ENCODE measurements at places on chromosomes 7 and 10.

DNA sequence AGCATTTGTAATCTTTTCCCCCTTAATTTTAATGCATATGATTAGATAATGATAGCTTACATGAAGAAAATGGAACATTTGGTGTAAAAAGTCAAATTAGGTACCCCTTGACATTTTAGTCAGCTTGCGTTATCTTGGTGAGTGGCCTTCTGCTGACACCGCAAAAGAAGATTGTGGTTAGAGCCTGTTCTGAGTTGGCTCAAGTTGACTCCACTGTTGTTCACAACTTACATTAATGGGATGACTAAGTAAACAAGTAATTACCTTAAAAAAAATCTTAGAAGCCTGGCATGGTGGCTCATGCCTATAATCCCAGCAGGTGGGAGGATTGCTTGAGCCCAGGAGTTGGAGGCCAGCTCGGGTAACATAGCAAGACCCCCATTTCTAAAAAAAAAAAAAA lies 24.2 kb downstream of the TRRAP start:
- DNase-seq, result no peak

GRCh38 chr7:2725178-2726105 lies 37.4 kb downstream of the AMZ1 start:
- no peak for DNase-seq

DNA sequence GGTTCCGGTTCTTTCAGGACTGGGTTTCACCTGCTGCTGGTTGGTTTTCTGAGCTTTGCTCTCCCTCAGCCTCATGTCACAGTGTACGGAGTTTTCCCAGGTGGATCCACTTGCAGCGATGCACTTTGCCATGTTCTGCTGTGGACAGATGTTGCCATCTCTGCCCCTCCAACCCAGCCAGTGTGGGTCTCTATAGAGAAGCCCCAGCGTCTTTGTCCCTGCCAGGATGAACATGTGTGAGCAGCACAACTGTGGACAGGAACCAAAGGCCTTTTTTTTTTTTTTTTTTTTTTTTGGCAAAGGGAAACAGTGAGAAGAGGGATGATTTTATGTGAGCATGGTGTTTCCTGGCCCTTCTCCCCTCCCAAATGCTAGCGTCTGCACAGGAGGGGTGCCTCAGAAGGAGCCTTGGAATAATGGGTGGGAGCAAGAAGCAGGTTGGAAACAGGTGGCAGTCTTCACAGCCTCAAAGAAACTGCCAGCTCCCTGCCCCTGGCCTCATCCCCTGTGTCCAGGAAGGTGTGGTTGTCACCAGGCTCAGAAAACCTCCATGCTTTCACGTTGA lies 106.5 kb downstream of the RPS24 start:
- DNase-seq, result no peak

GRCh38 chr10:133248334-133248715 lies 10.7 kb downstream of the VENTX start:
- no peak for DNase-seq

GRCh38 chr10:26486990-26487850 lies 49.1 kb downstream of the APBB1IP start:
- peak; percentile 78 for DNase-seq

DNA sequence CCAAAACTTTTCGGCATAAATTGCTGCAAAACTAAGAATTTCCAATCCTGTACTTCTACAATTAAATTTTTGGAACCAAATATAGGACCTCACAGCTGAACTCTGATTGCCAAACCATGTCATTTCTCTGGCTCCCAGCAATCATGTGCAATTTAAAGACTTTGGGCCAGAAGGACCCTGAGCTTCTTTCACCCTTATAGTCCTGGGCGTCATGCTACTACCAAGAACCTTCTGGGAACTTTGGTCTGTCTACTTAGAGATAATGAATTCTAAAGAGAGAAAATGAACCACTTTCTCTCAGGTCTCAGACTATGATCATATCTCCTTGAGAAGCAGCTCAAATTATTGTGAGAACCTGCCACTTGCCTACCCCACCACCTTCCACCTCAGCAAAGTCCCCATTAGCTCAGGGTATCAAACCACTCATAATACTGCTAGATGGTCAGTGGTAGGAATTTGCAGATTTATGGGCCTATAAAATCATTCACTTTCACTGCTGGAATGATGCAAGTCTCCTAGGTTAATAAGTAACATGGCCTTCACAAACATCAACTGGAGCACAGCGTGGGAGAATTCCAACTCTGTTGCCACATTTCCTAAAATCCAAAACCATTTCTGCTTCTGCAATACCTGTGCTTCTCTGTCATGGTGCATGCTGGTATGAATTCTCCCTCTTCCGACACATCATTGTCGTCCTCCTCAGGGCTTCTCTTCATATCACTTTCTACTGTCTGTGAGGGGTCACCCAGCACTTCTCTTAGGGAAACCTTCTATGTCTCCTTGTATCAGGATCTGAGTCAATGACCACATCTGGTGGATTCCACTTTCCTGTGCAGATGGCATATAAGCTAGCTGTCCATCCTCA lies 6.6 kb upstream of the WDR91 start:
- DNase-seq, result no peak

DNA sequence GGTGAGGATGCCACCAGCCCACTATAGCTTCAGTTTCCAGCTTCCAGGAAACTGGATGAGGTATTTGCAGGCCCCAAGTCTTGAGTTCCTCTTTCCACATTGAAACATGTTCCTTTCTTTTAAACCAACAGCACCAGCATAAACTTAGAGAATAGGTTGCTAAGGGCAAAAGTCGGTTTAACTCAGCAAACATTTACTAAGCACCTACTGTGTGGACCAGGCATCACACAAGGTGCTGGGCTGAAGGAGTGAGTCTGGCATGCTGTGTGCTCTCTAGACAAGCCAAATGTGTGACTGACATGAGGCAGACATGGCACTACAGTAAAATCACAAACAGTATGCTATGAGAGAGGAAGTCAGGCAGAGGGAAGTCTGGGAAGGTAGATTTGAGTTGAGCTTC lies 11.0 kb upstream of the RASSF4 start:
- no peak for DNase-seq

GRCh38 chr10:29011516-29011915 lies 277.4 kb upstream of the LYZL1 start:
- no peak for DNase-seq

- no peak for DNase-seq
Observed at GRCh38 chr10:63390521-63390920, 75.3 kb downstream of the JMJD1C start.

GRCh38 chr10:1498746-1499358 lies 238.5 kb downstream of the ADARB2 start:
- DNase-seq, result no peak

DNA sequence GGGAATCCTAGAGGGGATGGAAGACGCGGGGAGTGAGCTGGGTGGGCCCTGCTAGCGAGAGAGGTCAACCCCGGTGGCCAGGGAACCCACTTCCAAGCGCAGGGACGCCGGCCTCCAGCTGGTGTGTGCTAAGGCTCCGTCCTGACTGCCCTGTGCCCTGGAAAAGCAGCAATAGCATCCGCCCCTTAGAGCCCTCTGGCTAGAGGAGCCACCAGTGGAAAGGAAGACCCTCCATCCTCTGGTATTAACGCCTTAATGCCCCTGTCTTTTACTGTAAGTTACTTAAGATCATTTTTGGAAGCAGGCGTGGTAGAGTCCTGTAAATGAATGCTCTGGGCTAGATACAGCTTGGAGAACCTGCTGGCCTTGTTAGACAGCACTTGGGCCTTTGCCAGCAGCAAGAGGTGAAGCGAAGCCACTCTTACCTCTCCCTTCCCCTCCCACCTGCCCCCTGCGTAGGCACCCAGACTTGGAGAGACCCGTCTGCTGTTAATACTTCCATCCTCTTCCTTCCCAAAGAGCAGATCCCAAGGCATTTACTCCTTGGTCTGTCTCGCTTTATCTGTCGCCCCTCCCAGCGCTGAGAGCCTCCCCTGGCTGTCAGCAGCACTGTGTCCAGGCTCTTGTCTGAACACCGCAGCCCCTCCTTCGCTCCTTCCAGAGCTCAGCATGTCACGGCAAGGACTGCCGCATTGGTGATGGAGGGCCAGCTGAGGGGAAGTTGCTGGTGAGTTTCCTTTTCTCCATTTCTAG lies 4.6 kb downstream of the REPIN1 start:
- no peak for DNase-seq

DNA sequence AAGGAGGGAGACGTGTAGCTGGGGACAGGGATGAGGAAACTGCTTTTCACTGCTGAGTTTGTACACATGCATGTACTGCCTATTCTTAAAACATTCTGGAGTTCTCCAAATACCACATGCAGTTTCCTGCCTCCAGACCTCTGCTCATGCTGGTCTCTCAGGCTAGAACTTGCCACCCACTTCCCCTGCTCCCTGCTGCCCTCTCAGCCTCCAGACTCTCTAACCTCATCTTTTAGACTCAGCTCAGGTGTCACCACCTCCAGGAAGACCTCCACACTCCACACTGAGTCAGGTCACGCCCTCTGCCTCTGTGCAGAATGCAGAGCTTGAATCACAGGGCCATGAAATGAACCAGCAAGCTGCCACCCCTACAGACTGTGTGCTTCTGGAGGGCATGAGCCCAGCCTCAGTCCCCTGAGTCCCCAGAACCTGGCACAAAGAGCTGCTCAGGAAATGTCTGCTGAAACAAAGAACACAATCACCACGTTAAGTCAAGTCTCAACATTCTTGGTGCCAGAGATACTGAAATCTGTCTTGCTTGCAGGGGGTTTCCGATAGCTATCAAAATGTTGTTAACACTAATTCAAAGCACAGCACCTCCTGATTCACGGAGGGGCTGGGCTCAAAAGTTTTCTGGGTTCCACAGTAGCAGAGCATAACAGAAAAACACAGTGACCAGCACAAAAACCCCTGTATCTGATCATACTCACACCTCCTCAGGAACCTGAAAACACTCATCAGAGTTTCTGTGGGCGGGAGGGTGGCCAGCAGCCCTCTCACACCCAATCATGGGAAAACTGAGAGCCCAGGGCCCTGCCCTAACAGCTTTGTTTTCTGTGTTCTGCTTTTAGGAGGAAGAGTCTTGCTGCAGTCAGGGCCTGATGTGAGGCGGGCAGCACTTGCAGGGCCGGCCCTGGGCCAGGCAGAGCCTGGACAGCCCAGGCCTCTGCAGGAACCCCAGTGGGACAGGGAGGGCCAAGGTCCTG lies 21.1 kb downstream of the FAM53B start:
- peak; percentile 75 for DNase-seq

GRCh38 chr10:17731331-17732020 lies 20.5 kb upstream of the TMEM236 start:
- DNase-seq, result no peak

DNA sequence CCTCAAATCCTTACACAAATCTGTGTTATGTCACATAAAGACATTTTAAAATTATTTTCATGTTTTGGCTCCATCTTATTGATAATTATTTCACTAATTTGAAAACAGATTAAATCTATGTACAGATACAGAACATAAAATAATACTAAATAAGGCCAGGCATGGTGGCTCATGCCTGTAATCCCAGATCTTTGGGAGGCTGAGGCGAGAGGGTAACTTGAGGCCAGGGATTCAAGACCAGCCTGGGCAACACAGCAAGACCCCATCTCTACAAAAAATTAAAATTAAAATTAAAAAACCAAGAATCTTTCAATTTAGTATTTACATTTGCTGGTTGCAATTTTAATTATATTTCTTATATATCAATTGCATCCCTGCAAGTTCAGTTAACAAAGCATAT lies 246.4 kb upstream of the MKLN1 start:
- DNase-seq, result no peak

DNA sequence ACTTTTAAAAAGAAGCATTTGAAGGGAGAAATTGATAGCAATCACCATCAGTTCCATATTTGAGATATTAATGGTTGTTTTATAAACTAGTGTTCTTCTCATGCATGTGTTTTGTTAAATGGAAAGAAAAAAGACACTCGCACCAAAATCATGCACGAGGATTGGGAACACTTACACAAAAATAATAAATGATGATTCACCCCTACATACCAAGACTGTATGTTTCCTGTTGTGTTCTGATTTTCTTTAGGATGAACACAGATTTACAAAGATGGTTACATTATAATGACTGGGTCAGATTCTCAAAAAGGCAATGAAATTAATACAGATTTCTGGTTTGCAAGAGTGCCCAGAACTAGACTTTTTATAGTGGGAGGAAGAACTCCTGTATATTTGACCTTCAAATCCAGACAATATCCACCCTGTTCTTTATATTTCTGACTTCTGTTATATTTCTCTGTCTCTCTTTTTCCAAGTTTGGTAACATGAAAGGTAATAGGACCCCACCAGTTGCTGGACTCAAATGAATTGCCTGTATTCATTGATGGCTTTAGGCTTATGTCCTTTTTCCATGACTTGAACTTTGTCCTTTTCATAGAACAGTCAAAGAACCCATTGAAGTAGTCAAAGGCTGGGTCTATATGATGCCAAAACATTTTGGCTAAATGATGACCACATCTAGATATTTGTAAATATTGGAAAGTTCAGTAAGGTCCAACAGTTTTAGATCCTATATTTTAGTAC lies 54.4 kb downstream of the SEMA3A start:
- no peak for DNase-seq

GRCh38 chr10:58772758-58773157 lies 260.1 kb downstream of the BICC1 start:
- no peak for DNase-seq

DNA sequence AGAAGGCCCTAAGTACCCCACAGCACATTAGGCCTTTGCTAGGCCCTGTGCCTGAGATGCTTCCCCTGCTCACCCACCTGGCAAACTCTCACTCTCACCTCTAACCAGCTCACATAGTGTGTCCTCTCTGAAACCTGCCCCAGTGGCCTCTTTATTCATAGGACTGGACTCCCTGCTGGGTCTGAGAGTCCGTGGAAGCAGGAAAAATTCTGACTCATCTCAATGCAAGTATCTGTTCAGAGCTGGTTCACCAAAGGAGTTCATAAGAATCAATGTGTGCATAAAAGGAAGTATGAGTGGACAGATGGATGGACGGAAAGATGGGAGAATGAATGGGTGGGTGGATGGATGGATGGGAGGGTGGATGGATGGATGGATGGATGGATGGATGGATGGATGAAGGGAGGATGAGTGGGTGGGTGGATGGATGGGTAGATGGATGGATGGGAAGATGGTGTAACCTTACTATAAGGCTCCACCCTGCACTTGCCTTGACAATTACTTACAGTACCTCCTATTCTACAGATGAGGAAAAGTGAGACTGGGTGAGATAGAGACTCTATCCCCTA lies 111.2 kb upstream of the ZMIZ1 start:
- no peak for DNase-seq

GRCh38 chr10:10830293-10830986 lies 187.2 kb upstream of the CELF2 start:
- DNase-seq, result no peak

All from CD4-positive, alpha-beta T cell treated with Interleukin-12 subunit alpha and Interleukin-12 subunit beta, for 1 hour (primary cell).